ENCODE measurements at places on chromosomes 7 and 10.

DNA sequence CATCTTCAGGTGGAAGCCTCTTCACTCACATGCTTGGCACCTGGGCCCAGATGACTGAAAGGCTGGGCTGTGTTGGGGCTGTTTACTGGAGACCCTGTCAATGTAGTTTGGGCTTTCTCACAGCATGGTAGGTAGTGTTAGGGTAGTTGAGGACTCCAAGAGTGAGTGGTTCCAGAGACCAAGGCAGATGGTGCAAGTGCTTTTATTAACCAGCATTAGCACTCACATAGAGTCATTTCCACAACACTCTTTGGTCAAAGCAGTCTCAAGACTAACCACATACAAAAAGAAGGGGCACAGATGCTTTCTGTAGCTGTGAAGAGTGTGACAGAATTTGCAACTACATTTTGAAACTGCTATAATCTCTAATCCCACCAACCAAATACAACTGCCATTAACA lies 135.0 kb downstream of the RTKN2 start:
- DNase-seq = no peak

- no peak for DNase-seq
Observed at GRCh38 chr10:70331486-70332268, 47.9 kb upstream of the NPFFR1 start.

GRCh38 chr7:41529831-41530230 lies 173.1 kb downstream of the INHBA start:
- DNase-seq = no peak

DNA sequence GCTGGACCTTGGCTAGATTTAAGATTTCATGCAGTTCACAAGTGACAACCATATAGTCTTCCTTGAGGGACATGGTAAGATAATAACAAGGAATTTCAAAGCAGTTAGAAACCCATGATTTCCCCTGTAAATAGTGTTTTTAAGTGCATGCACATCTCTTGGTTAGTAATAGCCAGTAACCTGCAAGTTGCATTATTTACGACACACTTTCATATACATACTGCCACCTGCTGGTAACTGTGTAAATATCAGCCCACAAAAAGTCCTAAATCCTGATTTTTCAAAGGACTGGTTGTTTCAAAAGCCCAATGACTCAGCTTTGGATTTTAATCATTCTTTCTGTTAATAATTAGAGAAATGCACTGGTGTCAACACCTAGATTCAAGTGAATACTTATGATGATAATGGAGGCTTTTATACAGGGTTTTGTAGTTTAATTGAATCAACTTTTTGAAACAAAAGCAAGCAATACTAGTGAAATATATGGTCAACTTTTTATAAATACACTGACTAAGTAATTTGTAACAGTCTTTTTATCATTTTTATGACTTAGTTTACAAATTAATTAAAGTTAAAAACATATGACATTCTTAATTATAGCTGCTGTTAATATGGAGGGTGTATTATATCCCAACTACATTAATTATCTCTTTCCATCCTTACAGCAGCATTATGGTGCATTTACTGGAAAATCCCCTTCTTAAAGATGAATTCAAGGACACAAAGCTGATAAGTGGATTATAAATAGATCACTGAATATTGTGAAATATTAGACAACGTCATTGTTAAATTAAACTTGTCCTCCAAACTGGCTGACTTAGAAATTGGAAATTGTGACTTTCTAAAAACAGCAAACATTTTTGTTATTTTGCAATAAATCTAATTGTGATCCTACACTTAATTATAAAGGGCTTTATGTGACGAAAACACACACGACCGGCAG lies 367.7 kb upstream of the SEMA3D start:
- no peak for DNase-seq

DNA sequence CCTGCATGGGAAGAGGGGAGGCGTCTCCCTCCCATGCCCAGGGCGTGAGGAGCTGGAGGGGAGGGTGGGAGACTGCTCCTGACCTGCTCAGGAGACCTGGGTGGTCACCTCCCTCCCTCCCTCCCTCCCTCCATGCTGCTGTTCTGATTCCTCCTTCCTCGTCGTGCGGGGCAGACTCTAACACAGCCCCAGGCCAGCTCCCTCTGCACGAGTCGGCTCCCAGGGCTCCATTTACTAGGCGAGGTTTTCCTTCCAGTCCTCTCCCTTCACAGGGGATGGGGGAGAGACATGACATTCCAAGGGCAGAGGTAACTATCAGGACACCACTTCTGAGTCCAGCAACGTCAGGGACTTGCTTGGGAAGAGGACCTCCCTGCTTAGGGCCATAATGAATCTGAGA lies 23.6 kb downstream of the VIPR2 start:
- DNase-seq = no peak

- DNase-seq = peak; percentile 2
Observed at GRCh38 chr10:24882047-24882698, 70.2 kb downstream of the PRTFDC1 start.

DNA sequence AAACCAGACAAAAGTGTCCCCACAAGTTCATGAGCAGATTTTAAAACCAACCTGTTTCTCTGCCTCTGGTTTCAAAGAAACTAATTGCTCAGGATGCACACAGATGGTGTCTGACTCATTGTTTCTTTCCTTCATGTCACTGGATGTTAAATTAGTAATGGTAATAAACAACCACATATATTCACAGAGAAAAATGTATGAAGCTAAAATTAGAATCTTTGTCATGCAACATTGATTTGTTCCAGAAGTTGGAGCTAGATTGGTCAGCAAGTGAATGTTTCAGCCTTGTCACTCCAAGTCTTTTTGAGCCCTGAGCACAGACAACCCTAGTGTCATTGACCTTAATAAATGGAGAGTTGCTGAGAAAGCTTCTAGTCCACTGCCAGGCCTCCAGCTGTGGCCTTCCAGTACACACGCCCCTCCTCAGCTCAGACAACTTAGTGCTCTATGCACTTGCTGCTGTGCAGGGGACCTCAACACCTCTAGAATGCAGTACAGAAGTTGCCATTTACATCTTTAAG lies 175.9 kb downstream of the CCDC71L start:
- no peak for DNase-seq

DNA sequence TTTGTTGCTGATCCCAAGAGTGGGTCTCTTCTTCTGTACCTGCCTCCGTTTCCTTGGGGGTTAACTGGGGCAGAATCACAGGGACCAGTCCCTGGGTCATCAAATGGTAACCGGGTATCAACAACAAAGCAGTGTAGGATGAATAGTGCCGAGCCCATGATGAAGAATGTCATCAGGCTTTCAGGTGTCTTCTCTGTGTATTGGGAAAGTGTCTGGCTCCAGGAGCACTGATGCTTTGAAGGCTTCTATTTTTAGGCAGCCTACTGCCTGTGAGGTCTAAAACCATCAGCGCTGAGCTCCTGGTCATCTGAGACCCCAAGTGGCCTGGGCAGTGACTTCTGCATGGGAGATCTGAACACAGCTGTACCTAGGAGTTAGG lies 48.2 kb upstream of the SHH start:
- no peak for DNase-seq

- DNase-seq = no peak
Observed at GRCh38 chr10:93440591-93441091, 41.5 kb downstream of the MYOF start.
